Cardiac ventricle fibroblast (primary cell): ENCODE measurements at places on chromosomes 3 and 15. TPM values are rescaled to one million over a fixed set of nuclear protein-coding genes. Genes with fewer than 3 reads are reported as not detected.

RBP2 gene
- not detected in 2 replicates for total RNA-seq

FAIM gene
- total RNA-seq: 4.6 and 9.8 TPM in 2 replicates

PPP1R14D gene
- total RNA-seq: not detected in 2 replicates

C2CD4B gene
- total RNA-seq: 1.2 and 1.5 TPM in 2 replicates

ST8SIA2 gene
- total RNA-seq: not detected in 2 replicates

LRRC15 gene
- not detected in 2 replicates for total RNA-seq

LDHAL6B gene
- not detected in 2 replicates for total RNA-seq

CLSTN2 gene
- total RNA-seq: 4.8 and 5.6 TPM in 2 replicates

PLA1A gene
- not detected in 2 replicates for total RNA-seq

MME gene
- 82.5 and 84.4 TPM in 2 replicates for total RNA-seq

SAMD7 gene
- not detected in 2 replicates for total RNA-seq

SNX22 gene
- total RNA-seq: 0.06 TPM in 1 of 2 replicates, not detected in the other

POPDC2 gene
- total RNA-seq: 3.8 TPM in 1 of 2 replicates, not detected in the other

MTMR10 gene
- 11.0 and 11.5 TPM in 2 replicates for total RNA-seq

FAM107A gene
- 1.2 TPM in 2 replicates for total RNA-seq

SEMA3B gene
- total RNA-seq: 4.4 and 4.5 TPM in 2 replicates

ATRIP gene
- 4.7 and 5.3 TPM in 2 replicates for total RNA-seq

SERPINI2 gene
- not detected in 2 replicates for total RNA-seq

FBLN2 gene
- total RNA-seq: 586 and 593 TPM in 2 replicates

CADPS gene
- not detected in 2 replicates for total RNA-seq

XYLB gene
- 3.8 and 8.4 TPM in 2 replicates for total RNA-seq
